GM04504 (cell line): ENCODE measurements at places on chromosomes 4 and X.

GRCh38 chr4:7506119-7506518 lies 71.4 kb upstream of the PSAPL1 start:
- peak; percentile 18 for DNase-seq

DNA sequence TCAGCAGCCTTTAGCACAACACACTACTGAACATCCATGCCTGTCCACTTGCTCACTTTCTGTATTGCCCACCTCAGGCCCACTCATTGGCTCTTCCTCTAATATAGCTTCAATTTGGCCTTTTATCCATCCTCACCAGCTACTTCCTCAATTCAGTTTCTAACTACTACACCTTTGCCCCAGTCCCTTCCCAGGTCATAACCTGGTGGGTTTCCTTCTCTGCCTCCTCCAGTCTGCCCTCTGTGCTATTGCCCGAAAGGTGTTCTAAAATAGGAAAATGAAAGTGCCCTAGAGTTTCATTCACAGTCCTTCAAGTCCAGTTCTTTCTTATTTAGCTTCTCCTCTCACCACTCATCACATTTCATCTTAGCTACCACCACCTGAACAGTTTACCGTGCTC lies 23.1 kb downstream of the MOSPD2 start:
- DNase-seq: no peak

DNA sequence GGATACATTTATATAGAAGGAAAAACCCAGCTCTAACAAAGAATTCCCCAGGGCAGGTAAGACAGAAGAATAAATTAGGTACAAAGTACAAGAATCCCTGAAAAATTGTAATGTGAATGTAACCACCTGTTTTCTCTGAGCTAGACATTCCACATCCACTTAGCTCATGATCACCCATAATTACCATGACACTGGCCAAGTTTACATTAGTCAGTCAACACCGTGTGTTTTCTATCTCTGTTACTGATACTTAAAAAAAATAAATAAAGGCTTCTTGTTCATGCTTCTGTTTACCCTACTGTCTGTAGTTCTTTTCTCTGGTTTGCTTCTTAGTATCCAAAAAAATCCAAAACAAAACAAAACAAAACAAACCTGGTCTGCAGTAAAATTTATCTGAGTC lies 66.0 kb downstream of the CBLL2 start:
- no peak for DNase-seq

GRCh38 chrX:43345166-43345565 lies 310.9 kb upstream of the MAOA start:
- DNase-seq: no peak

GRCh38 chrX:119417842-119418241 lies 18.7 kb downstream of the SLC25A43 start:
- no peak for DNase-seq

- peak; percentile 80 for DNase-seq
Observed at GRCh38 chrX:44675362-44676024, 132.8 kb upstream of the FUNDC1 start.

GRCh38 chrX:42090395-42090794 lies 167.0 kb upstream of the CASK start:
- no peak for DNase-seq

DNA sequence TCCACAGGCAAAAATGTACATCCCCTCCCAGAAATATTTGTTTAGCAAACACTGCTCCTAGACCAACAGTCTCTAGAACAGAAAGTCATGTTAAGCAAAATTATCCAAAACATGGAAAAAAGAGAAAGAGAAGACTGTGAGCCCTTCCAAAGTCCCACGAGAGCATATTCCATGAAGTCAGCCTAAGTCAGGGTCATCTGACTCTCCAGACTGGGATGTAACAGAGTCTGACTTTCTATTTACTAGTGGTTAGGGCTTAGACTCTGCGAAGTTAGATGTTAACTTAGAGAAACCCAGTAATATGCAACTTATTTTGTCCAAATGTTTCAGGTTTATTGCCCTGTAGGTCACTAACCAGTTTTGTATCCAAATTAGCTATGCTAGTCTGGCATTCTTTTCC lies 102.3 kb downstream of the MID1 start:
- DNase-seq: no peak

DNA sequence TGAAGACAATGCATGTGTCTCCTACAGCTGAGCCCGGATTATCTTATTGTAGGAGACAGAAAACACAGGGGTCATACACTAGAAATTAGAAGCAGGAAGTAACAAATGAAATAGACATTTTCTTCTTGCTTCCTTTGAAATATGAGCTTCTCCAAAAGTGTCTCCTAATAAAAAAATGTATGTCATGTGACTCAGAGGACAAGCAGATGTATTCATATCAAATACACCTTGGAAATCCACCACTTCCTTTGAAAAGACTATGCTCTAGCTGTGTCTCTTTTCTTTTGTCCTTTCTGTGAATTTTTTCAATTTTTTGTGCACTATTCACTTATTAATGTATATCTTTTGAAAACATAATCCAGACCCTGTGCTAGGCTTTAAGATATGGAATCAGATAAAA lies 1906.2 kb downstream of the C4orf33 start:
- DNase-seq: no peak

- DNase-seq: no peak
Observed at GRCh38 chr4:188289531-188290125, 150.4 kb downstream of the TRIML1 start.

GRCh38 chr4:140426610-140427105 lies 790 bp downstream of the CLGN start:
- DNase-seq: no peak

GRCh38 chrX:77433001-77433400 lies 14.2 kb upstream of the FGF16 start:
- no peak for DNase-seq

DNA sequence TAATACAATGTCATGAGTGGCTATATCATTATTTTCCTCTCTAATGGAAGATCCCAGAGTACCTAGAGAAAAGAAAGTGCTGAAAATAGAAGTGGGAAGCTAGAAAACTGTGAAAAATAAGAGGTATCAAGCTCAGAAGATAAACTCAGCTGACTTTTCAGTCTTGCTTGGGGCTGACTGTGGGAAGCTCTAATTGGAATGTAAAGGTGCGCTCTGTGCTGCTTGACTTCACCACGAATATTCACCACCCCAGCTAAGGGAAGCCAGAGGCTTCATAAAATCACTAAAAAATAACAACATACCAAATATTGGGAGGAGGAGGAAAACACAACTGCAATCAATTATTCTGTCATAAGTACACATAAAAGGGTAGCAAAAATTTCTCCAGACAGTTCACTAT lies 25.1 kb downstream of the NDST3 start:
- no peak for DNase-seq

DNA sequence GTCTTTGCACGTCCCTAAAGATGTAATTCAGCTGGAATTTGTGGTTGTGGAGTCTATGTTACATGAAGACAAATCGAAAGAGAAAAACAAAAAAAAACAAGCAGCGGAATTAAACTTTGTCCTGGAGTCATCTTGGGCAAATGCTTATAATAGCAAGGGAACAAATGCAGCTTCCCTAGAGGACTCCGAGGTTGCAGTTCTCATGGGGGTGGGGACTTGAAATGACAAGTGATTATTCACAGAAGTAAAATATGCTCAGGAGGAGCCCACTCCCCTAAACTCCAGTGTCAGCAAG lies 362.4 kb downstream of the ARHGAP24 start:
- DNase-seq: no peak

DNA sequence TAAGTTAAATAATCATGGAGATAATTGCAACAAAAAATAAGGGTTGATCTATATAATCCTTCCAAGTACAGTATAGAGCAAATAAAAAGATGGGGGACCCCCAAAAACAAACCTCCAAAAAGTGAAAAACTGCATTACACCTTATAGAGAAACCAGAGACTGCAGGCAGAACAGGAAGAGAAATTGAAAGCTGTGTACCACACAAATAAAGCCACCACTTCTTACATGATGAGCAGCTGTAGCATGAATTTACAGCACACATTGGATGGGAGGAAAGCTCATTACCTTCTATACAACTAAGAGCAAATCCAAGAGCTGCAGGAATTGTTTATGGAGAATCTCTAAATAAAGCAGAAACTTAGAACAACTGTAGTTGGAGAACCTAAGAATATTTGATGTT lies 152.4 kb upstream of the PDE5A start:
- no peak for DNase-seq

GRCh38 chr4:12270546-12270945 lies 841.9 kb upstream of the HS3ST1 start:
- no peak for DNase-seq

DNA sequence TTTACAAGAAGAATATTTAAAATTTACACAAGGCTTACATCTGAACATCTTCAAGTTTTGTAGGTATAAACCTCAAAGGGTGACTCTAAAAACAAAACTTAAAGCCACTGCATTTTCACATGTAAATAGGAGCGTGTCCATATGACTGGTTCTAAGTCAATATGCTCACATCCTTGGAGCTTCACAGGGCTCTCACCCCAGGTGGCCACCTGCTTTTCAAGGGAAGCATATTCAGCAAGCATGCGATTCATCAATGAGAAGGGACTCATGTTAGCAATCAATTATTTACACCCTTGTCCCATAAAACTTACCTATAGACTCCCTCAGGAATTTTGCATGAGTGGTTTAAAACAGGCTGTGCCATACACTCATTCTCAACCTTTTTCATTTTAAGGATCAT lies 17.8 kb upstream of the KLHL34 start:
- no peak for DNase-seq

- no peak for DNase-seq
Observed at GRCh38 chr4:121220698-121221097, 56.6 kb upstream of the TNIP3 start.
